ENCODE measurements at places on chromosomes 1 and 21. TPM values are rescaled to one million over a fixed set of nuclear protein-coding genes. Genes with fewer than 3 reads are reported as not detected.

Gene OR6K3
- not detected for polyA plus RNA-seq

Gene PLEKHA6
- polyA plus RNA-seq, result 36.7 TPM

Gene ENAH
- 4.5 TPM for polyA plus RNA-seq

Gene SLC5A9
- polyA plus RNA-seq, result 188 TPM

Gene TSSK3
- 5.2 TPM for polyA plus RNA-seq

Gene BRDT
- polyA plus RNA-seq, result not detected

Gene GNAT2
- not detected for polyA plus RNA-seq

DNA sequence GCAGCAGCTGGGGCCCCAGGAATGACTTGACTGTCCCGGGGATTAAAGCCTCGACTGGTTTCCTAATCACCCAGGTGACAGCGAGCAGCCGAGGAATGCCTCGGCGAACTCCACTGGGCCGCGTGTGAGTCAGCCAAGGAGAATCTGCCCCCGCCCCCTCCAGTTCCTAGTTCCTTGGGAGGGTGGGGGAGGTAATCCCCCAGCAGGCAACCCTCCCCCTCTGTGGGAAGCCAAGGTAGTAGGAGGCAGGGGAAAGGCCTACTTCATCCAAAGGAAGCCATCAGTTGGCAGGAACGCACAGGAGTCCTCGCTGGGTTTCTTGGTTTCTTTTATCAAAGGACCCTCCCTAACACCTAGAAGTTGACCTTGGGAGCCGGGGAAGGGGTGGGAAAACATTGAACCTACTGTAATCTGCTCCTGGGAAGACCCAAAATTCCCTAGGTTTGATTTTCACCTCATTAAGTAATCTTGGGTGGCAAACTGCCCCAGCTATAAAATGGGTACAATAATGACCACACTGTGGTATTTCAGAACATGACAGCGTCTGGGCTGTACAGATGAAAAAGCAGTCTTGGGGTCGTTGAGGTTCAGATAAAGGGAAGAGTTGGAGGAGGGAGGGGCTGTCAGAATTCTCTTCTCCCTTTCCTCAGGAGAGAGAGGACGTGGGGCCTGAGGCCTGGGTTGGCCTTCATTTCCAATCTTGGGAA, 1.4 kb downstream of the TENT5B start:
- DNase-seq, result peak; percentile 87
- H3K36me3 ChIP-seq, result no peaks in the 10 kb centered on the region
- peaks cover 40% of the 10 kb centered on the region for H3K4me1 ChIP-seq
- H3K4me3 ChIP-seq, result no peak overlapping the region
- H3K27me3 ChIP-seq, result peaks cover 8% of the 10 kb centered on the region
- H3K27ac ChIP-seq, result no peak overlapping the region

- no peaks in the 10 kb centered on the region for H3K27me3 ChIP-seq
- H3K4me1 ChIP-seq, result peaks cover 35% of the 10 kb centered on the region
- no peak overlapping the region for H3K27ac ChIP-seq
- no peak overlapping the region for H3K4me3 ChIP-seq
- H3K36me3 ChIP-seq, result peaks cover 39% of the 10 kb centered on the region
- DNase-seq, result no peak
Measured at GRCh38 chr1:162383516-162383915, 2.0 kb downstream of the C1orf226 start.

DNA sequence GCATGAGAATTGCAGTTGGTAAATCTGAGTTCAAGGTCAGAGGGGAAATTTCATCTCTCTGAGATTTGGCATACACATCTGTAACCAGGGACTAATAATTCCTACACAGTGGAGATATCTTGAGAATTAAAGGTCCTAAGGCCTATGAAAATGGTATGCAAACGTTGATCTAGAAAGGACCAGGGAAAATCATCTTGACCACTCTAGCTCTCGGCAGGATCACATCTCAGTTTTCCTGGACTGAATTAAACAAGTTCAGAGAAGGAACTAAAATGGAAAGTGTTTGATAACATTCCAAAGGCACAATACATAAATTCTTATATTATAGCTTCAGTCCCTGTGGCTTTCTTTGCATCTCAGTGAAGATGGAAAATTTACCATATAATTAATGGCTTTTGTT, 28.5 kb upstream of the SIPA1L2 start:
- peaks cover 5% of the 10 kb centered on the region for H3K4me1 ChIP-seq
- no peak overlapping the region for H3K4me3 ChIP-seq
- DNase-seq, result no peak

GRCh38 chr1:30789388-30790255, 32.0 kb upstream of the LAPTM5 start:
- H3K27ac ChIP-seq, result no peak overlapping the region
- DNase-seq, result no peak
- no peaks in the 10 kb centered on the region for H3K36me3 ChIP-seq
- no peak overlapping the region for H3K4me3 ChIP-seq

- no peak for DNase-seq
- H3K27ac ChIP-seq, result no peak overlapping the region
- H3K4me1 ChIP-seq, result no peaks in the 10 kb centered on the region
- no peaks in the 10 kb centered on the region for H3K36me3 ChIP-seq
Measured at GRCh38 chr1:53348486-53349368, 20.9 kb upstream of the LRP8 start.

- DNase-seq, result no peak
- H3K4me1 ChIP-seq, result no peaks in the 10 kb centered on the region
- H3K27ac ChIP-seq, result peak overlapping the region; percentile 20
Measured at GRCh38 chr1:169143346-169143745, 36.9 kb downstream of the ATP1B1 start.

GRCh38 chr1:156421062-156421938, 52.3 kb downstream of the RHBG start:
- H3K27me3 ChIP-seq, result peaks cover 95% of the 10 kb centered on the region
- DNase-seq, result peak; percentile 71
- peaks cover 21% of the 10 kb centered on the region for H3K4me1 ChIP-seq
- H3K4me3 ChIP-seq, result peak overlapping the region; percentile 7
- H3K36me3 ChIP-seq, result no peaks in the 10 kb centered on the region

- DNase-seq, result no peak
- H3K4me3 ChIP-seq, result no peak overlapping the region
- no peak overlapping the region for H3K27ac ChIP-seq
Measured at GRCh38 chr1:229208481-229208880, 62.4 kb upstream of the RAB4A start.

DNA sequence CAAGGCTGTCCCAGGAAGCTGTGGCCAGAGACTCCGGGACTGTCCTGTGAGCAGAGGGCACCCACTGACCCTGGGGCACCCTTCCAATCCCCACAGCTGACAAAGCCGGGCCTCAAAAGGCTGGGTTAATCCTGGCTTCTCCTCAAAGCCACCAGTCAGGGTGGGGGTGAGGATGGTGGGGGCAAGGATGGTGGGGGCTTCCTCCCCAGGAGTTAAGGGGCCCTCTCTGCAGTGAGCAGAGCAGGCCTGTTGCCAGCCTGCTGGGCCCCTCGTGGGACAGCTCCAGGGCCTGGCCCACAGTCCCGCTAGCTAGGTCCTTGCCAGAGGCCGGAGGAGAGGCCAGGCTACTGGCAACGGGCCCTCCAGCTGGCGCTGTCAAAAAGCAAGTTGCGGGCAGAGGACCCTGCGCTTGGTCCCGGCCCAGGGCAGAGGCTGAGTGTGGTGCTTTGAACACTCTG, 37.9 kb upstream of the CCDC27 start:
- no peak overlapping the region for H3K4me3 ChIP-seq
- peaks cover 19% of the 10 kb centered on the region for H3K27me3 ChIP-seq
- no peaks in the 10 kb centered on the region for H3K36me3 ChIP-seq
- H3K27ac ChIP-seq, result no peak overlapping the region
- no peaks in the 10 kb centered on the region for H3K4me1 ChIP-seq

- no peak overlapping the region for H3K4me3 ChIP-seq
- no peaks in the 10 kb centered on the region for H3K4me1 ChIP-seq
- no peak overlapping the region for H3K27ac ChIP-seq
- no peaks in the 10 kb centered on the region for H3K27me3 ChIP-seq
Measured at GRCh38 chr1:243267914-243268653, 12.2 kb downstream of the SDCCAG8 start.

DNA sequence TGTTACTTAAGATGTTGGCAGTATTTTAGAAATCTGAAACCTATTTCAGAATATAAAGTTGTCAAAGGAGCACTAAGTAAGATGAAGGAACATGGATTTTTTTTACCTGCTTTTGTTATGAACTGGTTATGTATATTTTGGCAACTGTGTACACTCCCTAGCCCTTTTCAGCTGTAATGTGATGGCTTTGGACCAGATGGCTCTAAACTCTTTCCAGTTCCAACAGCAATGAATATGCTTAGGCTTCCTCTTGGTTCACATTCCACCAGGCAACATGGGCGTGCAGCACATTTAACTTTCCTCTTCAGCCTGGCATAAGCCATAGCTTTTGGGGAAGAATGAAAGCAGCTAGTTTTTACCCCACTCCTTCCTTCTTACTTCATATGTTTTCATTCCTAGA, 95.6 kb upstream of the ADAMTS5 start:
- DNase-seq, result no peak
- no peaks in the 10 kb centered on the region for H3K36me3 ChIP-seq
- no peak overlapping the region for H3K4me3 ChIP-seq
- H3K27me3 ChIP-seq, result no peaks in the 10 kb centered on the region
- H3K4me1 ChIP-seq, result no peaks in the 10 kb centered on the region
- H3K27ac ChIP-seq, result no peak overlapping the region

GRCh38 chr1:239930686-239931262, 160.9 kb upstream of the FMN2 start:
- peak; percentile 21 for DNase-seq
- H3K36me3 ChIP-seq, result no peaks in the 10 kb centered on the region
- peak overlapping the region; percentile 70 for H3K27ac ChIP-seq
- H3K27me3 ChIP-seq, result no peaks in the 10 kb centered on the region
- no peaks in the 10 kb centered on the region for H3K4me1 ChIP-seq
- no peak overlapping the region for H3K4me3 ChIP-seq

GRCh38 chr1:52531249-52531872, 21.5 kb downstream of the TUT4 start:
- H3K4me3 ChIP-seq, result no peak overlapping the region
- DNase-seq, result no peak
- no peak overlapping the region for H3K27ac ChIP-seq
- no peaks in the 10 kb centered on the region for H3K4me1 ChIP-seq

GRCh38 chr1:62271948-62272728, 47.1 kb downstream of the KANK4 start:
- H3K27ac ChIP-seq, result no peak overlapping the region
- no peaks in the 10 kb centered on the region for H3K4me1 ChIP-seq
- H3K27me3 ChIP-seq, result no peaks in the 10 kb centered on the region
- H3K4me3 ChIP-seq, result no peak overlapping the region
- no peaks in the 10 kb centered on the region for H3K36me3 ChIP-seq
- no peak for DNase-seq

DNA sequence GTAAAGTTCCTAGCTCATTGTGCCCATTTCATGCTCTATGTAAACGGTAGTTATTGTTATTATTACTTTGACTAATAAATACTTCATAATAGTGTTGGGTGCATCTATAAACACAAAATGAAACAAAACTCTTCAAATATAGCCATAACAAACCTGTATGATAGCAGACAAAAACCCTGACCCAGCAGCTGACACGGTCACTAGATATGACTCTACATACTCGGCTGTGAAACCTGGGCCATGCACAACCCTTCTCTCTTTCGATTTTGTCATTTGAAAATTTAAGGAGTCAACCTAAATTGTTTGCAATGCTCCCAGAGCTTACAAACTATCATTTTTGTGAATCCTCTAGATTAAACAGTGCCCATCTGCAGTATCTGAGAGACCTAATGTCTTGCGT, 8.0 kb upstream of the RGS13 start:
- no peaks in the 10 kb centered on the region for H3K36me3 ChIP-seq
- no peak for DNase-seq

DNA sequence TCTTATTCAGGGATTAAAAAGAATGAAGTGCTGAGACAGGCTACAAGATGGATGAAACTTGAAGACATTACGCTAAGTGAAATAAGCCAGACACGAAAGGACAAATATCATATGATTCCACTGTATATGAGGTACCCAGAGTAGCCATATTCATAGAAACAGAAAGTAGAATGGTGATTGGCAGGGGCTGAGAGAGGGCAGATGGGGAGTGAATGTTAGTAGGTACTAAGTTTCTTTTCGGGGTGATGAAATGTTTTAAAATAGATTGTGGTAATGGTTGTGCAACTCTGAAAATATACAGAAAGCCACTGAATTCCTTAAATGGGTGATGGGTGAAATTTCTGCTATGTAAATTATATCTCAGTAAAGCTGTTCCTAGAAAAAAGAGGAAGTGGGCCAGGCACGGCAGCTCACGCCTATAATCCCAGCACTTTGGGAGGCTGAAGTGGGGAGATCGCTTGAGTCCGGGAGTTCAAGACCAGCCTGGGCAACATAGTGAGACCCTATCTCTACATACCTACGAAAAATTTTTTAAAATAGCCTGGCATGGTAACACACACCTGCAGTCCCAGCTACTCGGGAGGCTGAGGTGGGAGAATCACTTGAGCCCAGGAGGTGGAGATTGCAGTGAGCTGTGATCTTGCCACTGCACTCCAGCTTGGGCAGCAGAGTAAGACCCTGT, 15.9 kb downstream of the SLC27A3 start:
- peak overlapping the region; percentile 87 for H3K27ac ChIP-seq
- H3K36me3 ChIP-seq, result no peaks in the 10 kb centered on the region
- no peak for DNase-seq
- no peak overlapping the region for H3K4me3 ChIP-seq
- peaks cover 15% of the 10 kb centered on the region for H3K27me3 ChIP-seq
- peaks cover 2% of the 10 kb centered on the region for H3K4me1 ChIP-seq

DNA sequence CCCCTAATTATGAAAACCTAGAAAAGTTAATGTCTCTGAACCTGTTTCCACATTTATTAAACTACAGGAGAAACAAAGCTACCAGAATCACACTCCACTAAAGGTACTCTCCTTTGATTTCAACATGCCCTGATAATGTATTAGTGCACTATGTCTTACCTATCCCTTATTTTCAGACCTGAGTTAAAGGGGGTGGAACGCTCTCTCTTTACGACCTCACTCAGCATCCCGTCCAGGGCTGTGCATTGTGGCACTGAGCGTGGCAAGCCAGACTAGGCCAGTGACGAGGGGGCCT, 678 bp downstream of the LSM10 start:
- H3K36me3 ChIP-seq, result peaks cover 6% of the 10 kb centered on the region
- H3K4me1 ChIP-seq, result no peaks in the 10 kb centered on the region
- peak overlapping the region; percentile 68 for H3K4me3 ChIP-seq
- peak overlapping the region; percentile 90 for H3K27ac ChIP-seq
- no peak for DNase-seq
- no peaks in the 10 kb centered on the region for H3K27me3 ChIP-seq

- no peaks in the 10 kb centered on the region for H3K36me3 ChIP-seq
- DNase-seq, result no peak
- H3K4me1 ChIP-seq, result peaks cover 18% of the 10 kb centered on the region
- no peak overlapping the region for H3K4me3 ChIP-seq
- peak overlapping the region; percentile 87 for H3K27ac ChIP-seq
Measured at GRCh38 chr1:116825207-116825719, 71.0 kb downstream of the CD2 start.
